ENCODE measurements at places on chromosomes 11 and 22. TPM values are rescaled to one million over a fixed set of nuclear protein-coding genes. Genes with fewer than 3 reads are reported as not detected.

WT1 gene
- total RNA-seq = 0.99 TPM

MIOX gene
- total RNA-seq = not detected

SAA1 gene
- total RNA-seq = 450 TPM

OR6A2 gene
- total RNA-seq = 1.0 TPM

PTPRJ gene
- total RNA-seq = 17.1 TPM

MIAT gene
- total RNA-seq = 2.6 TPM

MS4A1 gene
- total RNA-seq = not detected

ANGPTL5 gene
- not detected for total RNA-seq

PLEKHA7 gene
- total RNA-seq = 30.4 TPM

CHRM1 gene
- total RNA-seq = not detected

C11orf52 gene
- total RNA-seq = 14.8 TPM

FAM227A gene
- total RNA-seq = 1.3 TPM

IL17REL gene
- not detected for total RNA-seq

OR4D10 gene
- not detected for total RNA-seq

OR8D1 gene
- total RNA-seq = not detected

C11orf87 gene
- not detected for total RNA-seq

BLID gene
- not detected for total RNA-seq

OTUB1 gene
- total RNA-seq = 20.8 TPM

PARVG gene
- total RNA-seq = 8.8 TPM

BRSK2 gene
- total RNA-seq = 113 TPM

HTR3B gene
- total RNA-seq = not detected

IL10RA gene
- total RNA-seq = 7.3 TPM

MMP26 gene
- not detected for total RNA-seq

SOX6 gene
- 21.4 TPM for total RNA-seq

SCGB1C1 gene
- not detected for total RNA-seq

TENM4 gene
- 6.6 TPM for total RNA-seq

MMP12 gene
- not detected for total RNA-seq

PKNOX2 gene
- total RNA-seq = 4.2 TPM

IL17RA gene
- 13.8 TPM for total RNA-seq

PRR33 gene
- total RNA-seq = not detected

KCNK4 gene
- total RNA-seq = not detected

SLC5A12 gene
- total RNA-seq = not detected

TBX1 gene
- not detected for total RNA-seq

RIMBP3C gene
- under 0.01 TPM for total RNA-seq

TRPC6 gene
- total RNA-seq = 4.0 TPM

MMP11 gene
- total RNA-seq = 1.0 TPM

MTMR3 gene
- 37.9 TPM for total RNA-seq

MPPED2 gene
- 3.1 TPM for total RNA-seq

PATE2 gene
- not detected for total RNA-seq

GPHA2 gene
- 18.5 TPM for total RNA-seq

GNAZ gene
- 0.33 TPM for total RNA-seq

ZFP91 gene
- 25.7 TPM for total RNA-seq

Data from body of pancreas (tissue), 4 donors.